ENCODE measurements at places on chromosomes 4 and X. TPM values are rescaled to one million over a fixed set of nuclear protein-coding genes. Genes with fewer than 3 reads are reported as not detected.

The OPRPN gene
- not detected for total RNA-seq

The BEND2 gene
- not detected for total RNA-seq

The KIAA1210 gene
- total RNA-seq = 0.27 TPM

The DSPP gene
- not detected for total RNA-seq

The KLB gene
- 1.2 TPM for total RNA-seq

The NLRP2B gene
- 0.13 TPM for total RNA-seq

The SLC49A3 gene
- total RNA-seq = 11.4 TPM

The MORC4 gene
- 17.1 TPM for total RNA-seq

The TENM3 gene
- total RNA-seq = 38.2 TPM

The FGFBP2 gene
- total RNA-seq = 129 TPM

The PCDH19 gene
- total RNA-seq = 16.4 TPM

The SMR3B gene
- not detected for total RNA-seq

The FOXO4 gene
- 61.6 TPM for total RNA-seq

The TNIP2 gene
- total RNA-seq = 34.9 TPM

The XPNPEP2 gene
- 6.6 TPM for total RNA-seq

The FSTL5 gene
- 12.3 TPM for total RNA-seq

The DCLK2 gene
- total RNA-seq = 13.6 TPM
